ENCODE measurements at places on chromosomes 6 and 20.
A peak's percentile ranks its signal among the peaks of the same experiment; 100 is the strongest.

- DNase-seq, result no peak
Observed at GRCh38 chr6:6699741-6700367, 111.3 kb downstream of the LY86 start.

GRCh38 chr20:44597516-44597915 lies 15.1 kb downstream of the PKIG start:
- DNase-seq, result no peak

GRCh38 chr6:119760046-119760445 lies 410.5 kb upstream of the MAN1A1 start:
- no peak for DNase-seq

DNA sequence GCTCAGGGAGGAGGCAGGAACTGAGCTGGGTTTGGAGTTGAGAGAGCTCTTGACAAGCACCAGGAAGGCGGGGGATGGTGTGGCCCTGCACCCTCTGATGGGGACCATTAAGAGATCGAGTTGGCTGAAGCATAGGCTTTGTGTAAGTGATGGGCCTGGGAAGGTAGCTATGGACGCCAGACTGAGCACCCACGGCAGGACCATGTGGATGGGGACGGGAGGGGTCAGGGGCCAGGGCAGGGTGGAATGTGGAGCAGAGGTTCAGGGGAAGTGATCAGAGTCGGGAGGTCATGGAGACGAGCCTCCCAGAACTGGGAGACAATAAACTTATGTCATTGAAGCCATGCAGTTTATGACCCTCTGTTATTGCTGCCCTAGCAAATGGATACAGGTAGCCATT lies 81.7 kb downstream of the PLG start:
- no peak for DNase-seq

DNA sequence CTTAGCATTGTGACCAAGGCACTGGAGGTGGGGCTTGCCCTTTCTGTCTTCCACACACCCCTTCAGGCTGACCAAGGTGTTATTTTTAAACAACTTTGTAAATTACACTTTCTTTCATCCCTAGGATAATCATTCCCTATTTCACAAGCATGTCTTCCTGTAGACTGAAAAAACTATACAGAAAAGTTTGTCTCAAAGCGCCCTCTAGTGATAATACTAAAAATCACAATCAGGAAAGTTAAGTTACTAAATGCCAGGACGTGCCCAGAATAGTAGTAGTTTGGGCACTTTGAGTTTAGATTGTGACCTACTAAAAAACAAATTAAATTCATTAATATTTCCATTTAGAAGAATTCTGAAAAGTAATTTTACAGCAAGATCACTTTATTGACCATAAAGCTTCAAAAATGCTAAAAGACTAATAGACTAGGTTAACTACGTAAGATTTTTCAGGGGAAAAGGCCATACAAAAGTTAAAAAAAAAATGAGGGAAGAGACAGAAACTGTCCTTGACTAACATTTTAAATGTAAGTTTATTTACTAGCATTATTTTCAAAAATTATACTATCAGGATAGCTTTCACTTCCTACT lies 123.3 kb upstream of the DUSP22 start:
- DNase-seq, result no peak

DNA sequence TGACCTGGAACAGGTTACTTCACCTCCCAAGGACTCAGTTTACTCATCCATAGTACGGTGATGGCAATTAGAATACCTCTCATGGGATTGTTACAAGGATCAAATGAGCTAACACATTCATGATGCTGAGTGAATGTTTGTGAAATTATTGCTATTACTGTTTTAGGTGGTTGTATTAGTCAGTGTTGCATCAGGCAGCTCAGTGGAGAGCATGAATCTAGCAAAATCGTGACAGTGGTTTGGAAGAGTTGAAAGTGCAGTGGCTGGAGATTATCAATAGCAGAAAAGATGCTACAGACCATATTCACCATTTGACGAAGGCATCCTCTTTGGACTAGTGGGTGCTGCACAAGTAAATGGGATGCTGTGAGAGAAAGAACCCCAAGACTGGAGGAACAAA lies 50.4 kb upstream of the CTNNBL1 start:
- no peak for DNase-seq

DNA sequence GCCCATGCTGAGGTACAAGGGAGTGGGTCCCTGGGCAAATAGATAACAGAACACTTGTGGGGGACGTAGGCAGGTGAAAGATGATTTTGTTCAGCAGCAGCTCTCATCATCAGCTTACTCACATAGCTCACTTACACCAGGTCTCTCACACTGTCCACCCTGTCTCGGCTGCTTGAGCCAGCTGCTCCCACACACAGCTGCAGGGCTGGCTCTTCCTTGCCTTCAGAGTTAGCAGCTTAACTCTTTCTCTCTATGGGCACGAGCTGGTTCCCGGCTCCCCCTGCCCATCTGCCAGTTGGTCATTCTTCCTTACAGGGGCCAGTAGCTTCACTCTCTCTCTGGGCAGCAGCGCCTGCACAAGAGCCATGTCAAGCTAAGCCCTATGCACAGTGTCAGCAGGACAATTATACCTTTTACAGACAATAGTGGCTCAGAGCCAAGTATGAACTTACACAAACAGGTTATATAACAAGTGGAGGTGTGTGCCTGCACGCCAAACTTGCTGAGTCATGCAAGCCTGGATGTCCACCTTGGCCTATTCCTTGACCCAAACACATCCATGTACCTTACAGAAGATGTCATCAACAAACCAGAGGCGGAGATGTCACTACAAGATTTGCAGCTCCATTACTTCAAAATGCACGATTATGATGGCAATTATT lies 18.7 kb downstream of the ZNF391 start:
- no peak for DNase-seq

DNA sequence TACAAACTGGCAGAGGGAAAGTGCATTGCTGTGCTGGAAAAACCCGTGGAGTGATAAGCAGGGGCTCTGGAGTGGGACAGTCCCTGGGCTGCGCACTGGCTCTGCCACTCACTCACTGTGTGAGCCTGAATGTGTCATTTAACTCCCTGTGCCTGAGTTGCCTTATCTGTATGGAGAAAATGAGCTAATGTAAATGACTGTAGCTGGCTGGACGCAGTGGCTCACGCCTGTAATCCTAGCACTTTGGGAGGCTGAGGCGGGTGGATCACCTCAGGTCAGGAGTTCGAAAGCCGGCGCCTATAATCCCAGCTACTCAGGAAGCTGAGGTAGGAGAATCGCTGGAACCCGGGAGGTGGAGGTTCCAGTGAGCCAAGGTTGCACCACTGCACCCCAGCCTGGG lies 18.4 kb upstream of the RPN2 start:
- DNase-seq, result no peak

- peak; percentile 65 for DNase-seq
Observed at GRCh38 chr20:35619196-35620095, 3.8 kb downstream of the SPAG4 start.

- no peak for DNase-seq
Observed at GRCh38 chr6:116994447-116994846, 117.4 kb downstream of the RFX6 start.

GRCh38 chr20:50193836-50194421 lies 3.3 kb downstream of the CEBPB start:
- DNase-seq, result no peak

DNA sequence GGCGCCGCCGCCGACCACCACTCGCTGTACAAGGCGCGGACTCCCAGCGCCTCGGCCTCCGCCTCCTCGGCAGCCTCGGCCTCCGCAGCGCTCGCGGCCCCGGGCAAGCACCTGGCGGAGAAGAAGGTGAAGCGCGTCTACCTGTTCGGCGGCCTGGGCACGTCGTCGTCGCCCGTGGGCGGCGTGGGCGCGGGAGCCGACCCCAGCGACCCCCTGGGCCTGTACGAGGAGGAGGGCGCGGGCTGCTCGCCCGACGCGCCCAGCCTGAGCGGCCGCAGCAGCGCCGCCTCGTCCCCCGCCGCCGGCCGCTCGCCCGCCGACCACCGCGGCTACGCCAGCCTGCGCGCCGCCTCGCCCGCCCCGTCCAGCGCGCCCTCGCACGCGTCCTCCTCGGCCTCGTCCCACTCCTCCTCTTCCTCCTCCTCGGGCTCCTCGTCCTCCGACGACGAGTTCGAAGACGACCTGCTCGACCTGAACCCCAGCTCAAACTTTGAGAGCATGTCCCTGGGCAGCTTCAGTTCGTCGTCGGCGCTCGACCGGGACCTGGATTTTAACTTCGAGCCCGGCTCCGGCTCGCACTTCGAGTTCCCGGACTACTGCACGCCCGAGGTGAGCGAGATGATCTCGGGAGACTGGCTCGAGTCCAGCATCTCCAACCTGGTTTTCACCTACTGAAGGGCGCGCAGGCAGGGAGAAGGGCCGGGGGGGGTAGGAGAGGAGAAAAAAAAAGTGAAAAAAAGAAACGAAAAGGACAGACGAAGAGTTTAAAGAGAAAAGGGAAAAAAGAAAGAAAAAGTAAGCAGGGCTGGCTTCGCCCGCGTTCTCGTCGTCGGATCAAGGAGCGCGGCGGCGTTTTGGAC lies 2.0 kb downstream of the SOX4 start:
- no peak for DNase-seq

- no peak for DNase-seq
Observed at GRCh38 chr6:37934276-37934675, 114.7 kb downstream of the ZFAND3 start.

GRCh38 chr20:21436205-21436604 lies 38.9 kb upstream of the NKX2-4 start:
- no peak for DNase-seq

GRCh38 chr6:44787254-44787834 lies 399.8 kb downstream of the CDC5L start:
- no peak for DNase-seq

DNA sequence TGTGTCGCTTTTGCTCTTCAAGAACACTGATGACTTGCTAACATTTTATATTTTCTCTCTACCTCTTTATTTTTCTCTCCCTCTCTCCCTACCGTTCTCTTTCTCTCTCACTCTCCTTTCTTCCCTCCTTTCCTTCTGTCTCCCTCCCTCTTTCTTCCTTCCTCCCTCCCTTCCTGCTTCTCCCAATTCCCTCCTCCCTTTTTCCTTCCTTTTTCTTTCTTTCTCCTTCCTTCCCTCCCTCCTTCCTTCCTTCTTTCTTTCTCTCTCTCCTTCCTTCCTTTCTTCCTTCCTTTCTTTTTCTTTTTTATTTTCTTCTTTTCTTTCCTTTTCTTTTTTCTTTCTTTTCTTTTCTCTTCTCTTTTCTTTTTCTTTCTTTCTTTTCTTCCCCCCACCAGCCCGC lies 1066.1 kb downstream of the KIF16B start:
- DNase-seq, result no peak

- DNase-seq, result no peak
Observed at GRCh38 chr6:40247516-40248115, 313.4 kb upstream of the MOCS1 start.

GRCh38 chr6:43823879-43824702 lies 54.1 kb downstream of the VEGFA start:
- DNase-seq, result no peak

DNA sequence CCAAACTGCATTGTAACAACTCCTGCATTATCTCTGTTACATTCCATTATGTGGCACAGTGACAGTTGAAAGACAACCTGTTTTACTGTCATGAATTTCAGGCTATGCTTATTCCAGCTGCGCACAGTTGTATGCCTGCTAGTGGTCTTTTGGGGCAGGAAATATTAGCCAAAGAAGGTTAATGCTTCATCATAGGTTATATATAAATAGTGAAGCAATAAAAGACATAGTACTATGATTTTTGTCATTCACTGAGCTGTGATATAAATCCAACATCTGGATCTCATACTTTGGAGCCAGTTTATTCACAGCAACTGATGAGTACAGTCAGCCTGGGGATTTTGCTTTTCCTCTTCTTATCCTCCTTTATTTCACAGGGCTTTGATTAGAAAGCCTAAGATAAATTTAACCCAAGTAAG lies 55.6 kb downstream of the FILIP1 start:
- DNase-seq, result no peak

DNA sequence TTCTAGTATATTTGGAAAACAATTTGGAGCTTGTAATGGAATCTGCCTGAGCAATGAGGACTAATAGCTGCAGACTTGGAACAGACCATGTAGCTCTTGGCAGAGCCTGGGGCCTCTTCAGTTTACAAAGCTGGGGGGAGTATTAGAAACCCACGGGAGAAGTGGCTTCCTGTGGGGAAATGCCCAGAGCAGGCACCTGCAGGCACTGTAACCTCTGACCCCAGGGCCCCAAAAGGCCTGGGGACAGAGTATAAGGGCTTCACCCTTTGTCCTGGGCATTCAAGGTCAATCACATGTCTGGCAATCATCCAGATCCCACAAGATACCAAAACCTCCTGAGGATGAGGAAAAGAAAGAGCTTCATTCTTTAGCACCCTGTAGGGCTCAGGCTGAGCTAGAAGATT lies 19.4 kb downstream of the PKIG start:
- no peak for DNase-seq

- DNase-seq, result no peak
Observed at GRCh38 chr6:33019372-33019771, 10.0 kb upstream of the HLA-DOA start.

DNA sequence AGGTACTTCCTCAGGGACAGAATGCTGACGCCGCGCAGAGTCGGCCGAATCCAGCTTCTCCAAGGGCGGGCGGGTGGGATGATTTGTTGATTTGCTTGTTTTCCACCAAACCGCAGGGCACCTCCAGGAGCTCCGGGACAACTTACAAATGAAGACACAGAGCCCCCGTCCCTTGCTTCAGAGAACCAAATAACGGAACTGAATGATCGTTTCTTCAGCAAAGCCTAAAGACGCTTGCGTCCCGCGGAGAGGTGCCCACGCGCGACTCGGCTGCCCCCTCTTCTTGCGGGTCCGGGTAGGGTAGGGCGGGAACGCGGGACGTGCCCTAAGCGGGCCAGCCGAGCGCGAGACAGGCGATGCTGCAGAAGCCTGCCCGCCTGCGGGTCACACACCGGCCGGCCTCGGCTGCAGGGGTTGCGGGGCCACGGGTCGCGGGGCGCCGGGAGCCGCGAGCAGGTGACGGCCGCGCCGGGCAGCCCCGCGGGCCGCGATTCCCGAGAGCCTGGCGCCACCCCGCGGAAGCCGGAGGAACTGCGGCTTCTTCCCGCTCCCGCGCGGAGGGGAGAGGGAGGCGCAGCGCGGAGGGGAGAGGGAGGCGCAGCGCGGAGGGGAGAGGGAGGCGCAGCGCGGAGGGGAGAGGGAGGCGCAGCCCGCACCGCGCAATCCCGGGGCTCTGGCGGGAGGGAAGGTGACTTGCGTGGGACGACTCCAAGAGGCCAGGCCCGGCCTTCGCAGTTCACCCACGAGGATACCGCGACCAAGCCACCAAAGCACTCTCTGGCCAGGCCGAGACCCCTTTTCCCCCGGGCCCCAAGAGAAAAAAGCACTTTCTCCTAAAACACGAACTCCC lies 7.7 kb upstream of the FOXF2 start:
- no peak for DNase-seq

- DNase-seq, result no peak
Observed at GRCh38 chr6:11236076-11236750, 3.7 kb upstream of the NEDD9 start.

GRCh38 chr6:130027948-130028347 lies 9.6 kb downstream of the L3MBTL3 start:
- DNase-seq, result no peak

DNA sequence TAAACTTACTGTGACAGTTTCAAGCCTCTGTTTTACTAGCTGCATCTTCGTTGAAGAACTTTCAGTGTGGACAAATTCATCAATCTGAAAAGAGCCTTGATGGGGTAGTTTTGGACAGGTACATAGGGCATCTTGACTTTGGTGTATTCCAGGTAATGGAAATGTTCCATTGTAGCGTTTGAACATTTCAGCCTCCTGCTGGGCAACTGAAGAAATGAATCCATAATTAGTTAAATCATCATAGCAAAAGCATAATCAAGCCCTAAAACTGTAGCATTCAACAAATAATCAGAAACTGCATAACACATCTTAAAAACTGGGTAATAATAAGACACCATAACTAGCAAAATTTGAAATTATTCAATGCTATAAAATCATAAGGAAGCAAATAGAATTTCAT lies 86.2 kb downstream of the AHI1 start:
- no peak for DNase-seq
